NCI-H446 treated with DMSO at 0.1 percent for 48 hours (cell line): ENCODE measurements at places on chromosomes 6 and 20.

DNA sequence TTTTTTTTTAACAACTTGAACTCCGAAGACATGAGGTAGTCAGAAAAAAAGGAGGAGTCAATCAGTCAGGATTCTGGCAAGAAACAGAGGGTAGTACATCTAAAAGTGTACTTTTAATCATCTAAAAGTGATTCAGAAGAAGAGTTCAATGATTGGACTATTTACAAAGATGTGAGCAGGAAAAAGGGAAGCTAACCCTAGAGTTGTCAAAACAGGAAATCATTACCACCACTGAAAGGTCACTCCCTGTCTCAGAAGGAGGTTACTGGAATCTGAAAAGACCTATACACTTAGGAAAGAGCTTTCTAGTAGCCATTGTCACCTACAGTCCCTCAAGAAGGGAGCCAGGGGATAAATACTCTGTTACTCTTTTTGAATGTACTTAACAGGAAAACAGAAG lies 16.7 kb upstream of the LMBRD1 start:
- no peak for DNase-seq

DNA sequence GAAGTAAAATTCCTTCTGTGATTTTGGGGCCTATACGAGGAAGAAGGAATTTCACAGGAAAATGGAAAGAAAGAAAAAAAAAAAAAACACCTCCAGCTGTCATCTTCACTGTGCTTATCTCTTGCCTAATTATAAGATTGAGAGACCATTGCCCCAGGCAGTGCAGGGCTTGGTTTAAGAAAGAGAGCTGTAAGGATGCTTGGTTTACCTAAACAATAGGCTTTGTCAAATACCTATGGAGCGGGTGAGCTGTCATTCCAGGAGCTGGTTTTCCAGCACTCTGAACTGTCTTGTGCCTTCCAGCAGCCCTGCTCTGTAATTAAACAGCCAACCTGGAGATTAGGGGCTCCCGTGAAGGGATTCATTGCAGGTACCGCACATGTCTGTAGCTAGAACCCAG lies 137.8 kb downstream of the EDN3 start:
- DNase-seq = no peak

- DNase-seq = no peak
These were observed 5.9 kb downstream of the TMEM63B start for GRCh38 chr6:44133003-44133931.

DNA sequence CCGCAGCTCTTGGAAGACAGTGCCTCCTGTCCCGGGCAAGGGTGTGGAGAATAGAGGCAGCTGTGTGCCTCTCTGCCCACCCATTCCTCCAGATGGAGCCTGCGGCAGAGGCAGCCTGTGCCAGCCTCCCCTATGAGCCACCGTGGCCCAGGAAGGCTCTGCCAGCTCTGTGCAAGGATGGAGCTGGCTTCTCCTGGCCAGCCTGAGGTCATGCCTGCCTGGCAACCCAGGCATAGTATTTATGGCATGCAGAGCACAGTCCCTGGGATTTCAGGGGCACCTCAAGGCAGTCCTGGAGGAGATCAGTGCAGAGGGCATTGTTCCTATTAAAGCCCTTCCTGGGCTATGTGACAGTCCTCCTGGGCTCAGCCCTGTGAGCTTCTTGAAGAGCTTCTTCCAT lies 1.5 kb downstream of the EPB41L1 start:
- no peak for DNase-seq

DNA sequence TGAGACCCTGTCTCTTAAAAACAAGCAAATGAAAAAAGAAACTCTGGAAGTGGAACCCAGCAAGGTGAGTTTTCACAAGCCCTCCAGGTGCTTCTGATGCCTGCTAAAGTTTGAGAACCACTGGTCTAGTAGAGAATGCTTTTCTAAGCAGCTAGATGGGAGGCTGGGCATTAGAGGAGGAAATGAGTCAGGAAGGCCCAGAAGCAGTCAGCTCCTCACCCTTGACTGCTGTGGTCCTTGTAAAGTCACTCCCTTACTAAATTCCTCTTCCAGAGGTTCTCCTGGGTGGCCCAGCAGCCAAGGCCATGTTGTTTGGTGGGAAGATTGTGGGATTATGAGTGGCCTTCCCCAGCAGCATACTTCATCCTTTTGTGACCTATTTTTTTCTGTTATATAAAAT lies 52.0 kb upstream of the FYN start:
- DNase-seq = no peak

GRCh38 chr20:10863337-10864060 lies 189.7 kb upstream of the JAG1 start:
- peak; percentile 79 for DNase-seq

DNA sequence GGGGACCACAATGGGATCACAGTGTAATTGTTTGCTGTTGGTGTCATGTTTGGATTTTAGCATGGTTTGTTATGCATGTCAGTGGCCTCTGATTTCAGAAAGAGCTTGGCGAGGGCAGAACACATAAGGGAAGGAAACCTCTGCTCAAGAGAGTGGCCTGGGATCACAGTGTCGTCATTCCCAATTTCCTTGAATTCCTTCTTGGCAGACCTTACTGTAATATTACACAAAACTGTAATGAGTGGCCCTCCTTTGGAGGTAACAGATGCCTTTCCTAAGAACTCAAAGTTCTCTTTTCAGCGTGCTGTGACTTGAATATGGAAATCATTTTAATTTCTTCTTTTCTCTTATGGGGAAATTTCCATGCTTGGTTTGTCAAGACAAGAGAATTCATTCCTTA lies 46.9 kb downstream of the JAG1 start:
- no peak for DNase-seq

GRCh38 chr20:51831866-51832265 lies 29.5 kb upstream of the SALL4 start:
- no peak for DNase-seq

GRCh38 chr6:168920289-168920688 lies 333.4 kb downstream of the THBS2 start:
- DNase-seq = no peak

- DNase-seq = no peak
These were observed 43.9 kb downstream of the BCAS1 start for GRCh38 chr20:54026295-54027064.

DNA sequence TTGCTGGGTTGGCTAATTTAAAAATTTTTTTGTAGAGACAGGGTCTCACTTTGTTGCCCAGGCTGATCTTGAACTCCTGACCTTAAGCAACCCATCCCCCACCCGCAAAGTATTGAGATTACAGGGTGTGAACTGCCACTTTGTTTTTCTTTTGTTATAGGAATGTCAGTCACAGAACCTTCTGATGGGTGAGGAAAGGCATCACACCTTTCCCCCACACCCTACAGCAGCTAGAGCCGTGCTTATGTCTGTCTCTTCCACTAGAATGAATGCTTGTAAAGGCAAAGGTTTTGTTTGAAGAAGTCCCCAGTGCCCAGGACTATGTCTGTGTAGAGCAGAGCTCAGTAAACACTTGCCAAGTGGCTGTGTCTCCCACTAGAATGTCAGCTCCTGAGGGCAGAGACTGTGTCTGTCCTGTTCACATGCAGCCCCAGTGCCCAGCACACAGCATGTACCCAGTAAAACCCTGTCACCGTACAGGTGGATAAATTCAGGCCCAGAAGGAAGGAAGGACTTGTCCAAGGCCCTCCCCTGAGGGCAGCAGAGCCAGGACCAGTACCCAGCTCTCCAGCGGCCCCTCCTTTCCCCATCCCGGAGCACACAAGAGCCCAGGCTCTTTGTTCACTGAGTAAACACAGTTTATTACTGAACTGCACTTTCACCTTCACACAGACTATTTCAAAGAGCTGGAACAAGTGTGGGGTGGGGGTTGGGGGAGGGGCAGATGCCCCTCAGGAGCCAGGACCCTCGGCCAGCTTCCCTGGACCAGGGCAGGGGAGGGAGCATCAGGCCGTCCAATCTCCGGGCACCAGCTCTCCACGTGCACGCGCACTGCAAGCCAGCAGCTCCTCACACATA lies 26.4 kb downstream of the COX4I2 start:
- DNase-seq = no peak

DNA sequence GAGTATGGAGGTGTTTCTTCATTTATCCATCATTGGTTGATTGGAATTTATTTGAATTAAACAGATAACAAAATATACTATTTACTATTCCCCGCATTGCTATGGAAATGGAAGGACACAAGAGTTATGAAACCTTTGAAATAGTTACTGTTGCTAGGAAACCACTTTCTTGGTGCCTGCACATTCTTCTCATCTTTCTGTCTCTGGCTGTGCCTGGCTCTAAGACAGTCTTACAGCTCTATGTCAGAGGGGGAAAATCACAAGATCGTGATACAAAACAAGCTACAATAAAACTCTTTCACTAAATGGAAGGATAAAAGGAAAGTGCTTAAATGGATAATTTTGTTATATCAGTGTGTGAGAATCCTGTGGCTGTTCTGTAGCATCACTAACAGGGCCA lies 453.0 kb downstream of the LMBRD1 start:
- DNase-seq = no peak

DNA sequence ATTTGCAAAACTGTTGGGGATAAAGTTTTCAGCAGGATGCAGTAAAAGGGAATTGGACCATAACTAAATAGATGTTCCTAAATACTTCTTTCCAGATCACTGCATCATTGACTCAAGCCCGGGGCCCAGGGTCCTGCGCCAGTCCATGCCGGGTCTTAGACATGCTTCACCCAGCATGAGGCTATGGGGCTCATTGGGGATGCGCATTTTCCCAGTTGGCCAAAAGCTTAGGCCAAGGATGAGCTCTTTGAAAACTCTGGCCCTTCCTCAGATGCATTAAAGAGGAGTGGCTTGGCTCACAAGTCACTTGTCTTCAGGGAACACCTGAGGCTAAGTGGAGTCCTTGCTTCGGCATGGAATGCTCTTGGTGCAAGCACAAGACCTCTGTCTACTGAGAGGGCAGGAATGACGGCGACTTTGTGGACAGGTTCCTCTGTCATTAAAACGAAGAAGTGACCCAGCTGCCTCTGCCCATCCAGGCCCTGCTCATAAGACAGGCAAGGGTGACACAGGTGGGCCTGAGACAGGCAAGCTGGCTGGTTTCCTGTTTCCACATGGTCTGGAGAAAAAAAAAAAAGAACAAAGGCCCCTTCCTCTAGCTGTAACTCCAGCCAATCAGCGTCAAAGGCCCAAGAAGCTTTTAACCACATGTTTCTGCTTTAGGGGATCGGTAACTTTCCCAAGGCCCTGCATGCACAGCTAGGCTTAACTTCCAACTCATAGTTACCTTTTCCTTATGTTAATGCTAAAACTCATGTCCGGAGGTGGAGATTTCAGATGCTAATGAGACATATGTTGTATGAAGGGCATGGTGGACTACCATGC lies 81.4 kb upstream of the CDH4 start:
- DNase-seq = no peak

DNA sequence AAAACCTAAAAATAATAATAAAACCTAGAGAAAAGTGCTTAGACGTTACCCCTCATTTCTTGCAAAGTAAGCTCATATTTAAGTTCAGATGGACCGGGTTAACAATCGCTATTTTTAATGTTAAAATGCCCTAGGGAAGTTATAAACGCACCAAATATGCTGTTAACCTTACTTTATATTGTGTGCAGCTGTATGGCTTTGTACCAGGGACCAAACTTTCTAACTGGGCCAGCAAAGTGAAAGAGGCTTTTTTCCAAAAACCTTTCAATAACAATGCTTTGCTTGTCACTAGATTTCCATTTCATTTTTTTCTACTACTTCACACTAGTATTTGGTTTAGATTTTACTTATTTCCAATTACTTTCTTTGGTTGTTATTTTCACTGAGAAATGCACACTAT lies 248.5 kb downstream of the FOXC1 start:
- no peak for DNase-seq

GRCh38 chr6:161268531-161269210 lies 5.2 kb downstream of the AGPAT4 start:
- no peak for DNase-seq

DNA sequence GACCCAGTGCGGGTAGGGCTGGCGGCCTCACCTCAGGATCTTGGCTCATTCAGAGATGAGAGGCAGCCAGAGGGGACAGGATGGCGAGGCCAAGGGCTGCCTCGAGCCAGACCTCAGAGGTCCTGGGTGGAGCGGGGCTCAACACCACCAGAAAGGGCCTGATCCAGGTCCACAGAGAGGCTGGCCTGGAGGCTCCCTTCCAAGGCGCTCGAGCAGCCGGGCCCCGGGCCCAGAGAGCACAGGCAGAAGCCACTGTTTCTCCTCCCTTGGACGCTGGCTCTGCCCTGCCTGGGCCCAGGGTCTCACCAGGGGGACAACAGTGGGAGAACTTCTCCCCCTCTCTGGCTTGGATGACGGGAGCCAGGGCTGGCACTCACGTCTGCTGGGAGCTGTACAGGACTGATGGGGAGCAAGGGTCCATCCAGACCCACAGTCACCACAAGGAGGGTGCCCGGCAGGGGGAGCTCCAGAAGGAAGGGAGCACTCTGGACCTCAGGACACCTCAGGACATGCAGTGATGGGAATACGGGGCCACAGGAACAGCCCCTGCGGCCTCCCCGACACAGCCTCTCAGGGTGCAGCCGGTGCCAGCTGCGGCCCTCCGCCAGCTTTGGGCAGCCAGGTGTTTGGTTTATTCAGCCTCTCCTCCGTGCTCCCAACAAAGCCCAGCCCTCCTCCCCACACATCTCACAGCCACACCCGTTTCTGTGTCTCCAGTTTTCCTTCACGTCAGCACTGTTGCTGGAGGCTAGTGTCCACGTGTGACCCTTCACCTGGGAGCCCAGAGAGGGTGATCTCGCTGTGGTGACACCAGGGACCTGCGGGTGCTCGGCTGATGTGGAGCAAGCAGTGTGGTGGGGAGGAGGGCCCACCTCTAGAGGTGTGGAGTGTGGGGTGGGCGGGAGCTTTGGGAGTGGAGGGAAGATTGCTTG lies 8.7 kb downstream of the RPS21 start:
- DNase-seq = no peak

- DNase-seq = no peak
These were observed 17.5 kb downstream of the NCR2 start for GRCh38 chr6:41352907-41353306.

DNA sequence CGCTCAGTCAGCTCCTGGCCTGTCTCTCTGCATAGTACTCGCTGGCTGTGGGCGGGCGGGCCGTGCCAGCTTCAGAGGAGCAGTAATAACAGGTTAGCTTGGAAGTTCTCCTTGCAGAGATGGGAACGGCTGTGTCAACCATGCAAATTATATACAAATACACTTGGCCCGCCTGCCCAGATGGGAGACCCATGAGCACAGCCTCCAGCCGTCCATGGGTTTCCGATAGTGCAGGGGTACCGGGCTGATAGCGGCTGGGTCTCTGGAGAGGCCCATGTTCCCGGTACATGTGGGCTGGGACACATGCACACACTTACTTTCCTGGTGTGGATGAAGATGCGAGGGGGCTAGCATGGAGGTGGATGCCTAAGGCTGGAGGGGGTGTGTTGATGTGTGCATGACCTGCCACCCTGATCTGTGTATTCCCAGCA lies 12.8 kb upstream of the ZNF831 start:
- DNase-seq = no peak

GRCh38 chr20:58515233-58516212 lies at the start of gene APCDD1L:
APCDD1L (minus strand) TSS chr20:58515399; CDS start chr20:58514707, 692 bp downstream.
- DNase-seq = no peak
